ENCODE measurements at places on chromosomes 1 and 21.

GRCh38 chr1:172756024-172756423, 97.1 kb downstream of the FASLG start:
- DNase-seq: no peak

- DNase-seq: no peak
Observed at GRCh38 chr1:45171575-45171974, 34.8 kb downstream of the ZSWIM5 start.

- DNase-seq: no peak
Observed at GRCh38 chr1:1419363-1419812, 1.7 kb downstream of the ANKRD65 start.

DNA sequence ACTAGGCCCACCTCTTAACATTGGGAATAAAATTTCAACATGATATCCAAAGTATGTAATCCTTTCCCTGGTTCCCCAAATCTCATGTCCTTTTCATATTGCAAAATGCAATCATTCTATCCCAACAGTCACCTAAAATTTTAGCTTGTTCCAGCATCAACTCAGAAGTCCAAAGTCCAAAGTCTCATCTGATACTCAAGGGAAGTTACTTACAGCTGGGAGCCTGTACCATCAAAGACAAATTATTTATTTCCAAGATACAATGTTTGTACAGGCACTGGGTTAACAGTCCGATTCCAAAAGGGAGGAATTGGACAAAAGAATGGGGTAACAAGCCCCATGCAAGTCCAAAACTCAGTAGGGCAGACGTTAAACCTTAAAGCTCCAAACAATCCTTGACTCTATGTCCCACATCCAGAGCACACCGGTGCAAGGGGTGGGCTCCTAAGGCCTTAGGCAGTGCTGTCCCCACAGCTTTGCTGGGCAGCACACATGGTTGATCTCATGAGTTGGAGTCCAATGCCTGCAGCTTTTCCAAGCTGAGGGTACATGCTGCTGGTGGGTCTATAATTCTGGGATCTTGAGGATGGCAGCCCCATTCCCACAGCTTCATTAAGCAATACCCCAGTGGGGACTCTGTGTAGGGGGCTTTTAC, 78.8 kb downstream of the DDAH1 start:
- no peak for DNase-seq

- no peak for DNase-seq
Observed at GRCh38 chr1:37094302-37094701, 60.0 kb upstream of the GRIK3 start.

DNA sequence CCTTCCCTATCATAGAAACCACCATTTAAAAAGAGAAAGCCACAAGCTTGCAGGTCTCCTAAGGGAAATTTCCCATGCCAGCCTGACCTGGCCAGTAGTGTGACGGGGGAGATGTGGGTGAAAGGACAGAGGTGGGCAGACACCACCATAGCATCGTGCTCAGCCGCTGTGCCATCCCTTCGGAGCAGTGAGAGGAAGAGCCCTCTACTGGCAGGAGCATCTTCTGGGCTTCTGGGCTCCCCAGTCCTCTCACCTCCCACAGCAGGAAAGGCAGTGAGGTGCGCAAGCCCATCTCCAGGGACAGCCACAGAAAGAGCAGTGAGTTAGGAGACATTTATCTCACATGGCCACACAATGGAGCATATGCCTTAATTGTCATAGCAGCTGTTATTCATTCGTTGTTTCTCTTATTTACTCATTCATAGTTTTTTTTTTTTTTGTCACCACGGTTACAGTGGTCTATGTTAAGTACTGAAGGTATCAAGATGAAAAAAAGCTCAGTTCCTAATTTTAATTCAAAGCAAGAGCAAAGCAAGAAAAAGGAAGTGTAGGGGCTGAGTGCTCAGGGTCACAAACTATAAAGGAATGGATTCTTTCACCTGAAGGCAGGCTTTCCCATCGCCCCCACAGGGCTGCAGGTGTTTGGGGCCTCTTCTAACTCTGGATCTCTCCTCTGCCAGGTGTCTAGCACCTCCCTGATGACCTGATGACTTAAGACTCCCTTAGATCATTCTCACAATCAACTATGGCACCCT, 48.8 kb upstream of the CAMK1G start:
- DNase-seq: no peak

GRCh38 chr1:184110272-184111204, 59.0 kb downstream of the TSEN15 start:
- DNase-seq: no peak
